T47D (cell line): ENCODE measurements at places on chromosomes 16 and 17.
A peak's percentile ranks its signal among the peaks of the same experiment; 100 is the strongest.

DNA sequence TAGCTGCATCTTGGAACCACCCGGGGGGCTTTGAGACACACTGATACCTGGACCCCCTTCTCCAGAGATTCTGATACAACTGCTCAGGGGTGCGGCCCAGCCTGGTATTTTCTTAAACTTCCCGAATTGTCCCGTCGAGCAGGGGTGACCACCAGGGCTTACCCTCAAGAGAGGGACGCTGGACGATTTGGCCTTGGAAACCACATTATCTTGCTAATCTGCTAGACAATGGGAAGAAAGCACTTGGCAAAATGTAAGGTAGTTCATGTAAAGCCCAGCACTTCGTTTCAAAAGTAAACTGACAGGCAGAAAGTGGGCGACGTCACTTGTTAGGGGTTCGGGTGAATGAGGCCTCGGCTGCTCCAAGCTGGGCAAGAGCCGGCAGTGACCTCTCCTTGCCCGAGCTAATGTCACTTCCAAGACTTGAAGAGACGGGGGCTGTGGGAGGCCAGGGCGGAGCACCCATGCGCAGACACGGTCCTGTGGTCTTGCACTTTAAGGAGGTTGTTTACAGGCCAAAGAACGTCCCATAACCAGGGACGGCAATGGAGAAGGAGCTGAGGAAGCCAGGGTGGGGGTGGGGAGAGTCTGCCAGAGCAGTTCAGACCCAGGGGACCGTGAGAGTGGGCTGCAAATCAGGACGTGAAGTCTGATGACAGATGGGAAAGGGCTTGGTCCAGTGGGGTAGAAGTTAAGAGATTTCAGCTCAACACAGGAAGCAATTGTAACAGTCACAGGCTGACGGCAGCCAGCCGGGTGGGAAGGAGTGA, 152.7 kb upstream of the GSE1 start:
- peak; percentile 74 for DNase-seq

DNA sequence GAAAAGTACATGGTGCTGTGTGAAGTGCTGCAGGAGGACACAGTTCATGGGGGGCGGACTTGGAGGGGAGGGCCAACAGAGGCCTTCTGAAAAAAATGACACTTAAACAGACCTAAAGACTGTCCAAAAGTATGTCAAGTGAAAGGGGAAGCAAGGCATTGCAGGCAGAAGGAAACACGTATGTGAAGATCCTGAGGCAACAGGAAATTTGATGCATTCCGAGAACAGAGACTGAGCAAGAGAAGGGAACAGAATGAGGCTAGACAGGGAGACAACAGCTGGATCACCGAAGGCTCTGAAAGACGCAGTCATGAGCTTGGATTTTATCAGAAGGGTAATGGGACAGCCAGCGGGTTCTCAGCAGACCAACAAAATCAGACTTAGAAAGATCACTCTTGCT, 1.1 kb downstream of the IFT20 start:
- no peak for DNase-seq

DNA sequence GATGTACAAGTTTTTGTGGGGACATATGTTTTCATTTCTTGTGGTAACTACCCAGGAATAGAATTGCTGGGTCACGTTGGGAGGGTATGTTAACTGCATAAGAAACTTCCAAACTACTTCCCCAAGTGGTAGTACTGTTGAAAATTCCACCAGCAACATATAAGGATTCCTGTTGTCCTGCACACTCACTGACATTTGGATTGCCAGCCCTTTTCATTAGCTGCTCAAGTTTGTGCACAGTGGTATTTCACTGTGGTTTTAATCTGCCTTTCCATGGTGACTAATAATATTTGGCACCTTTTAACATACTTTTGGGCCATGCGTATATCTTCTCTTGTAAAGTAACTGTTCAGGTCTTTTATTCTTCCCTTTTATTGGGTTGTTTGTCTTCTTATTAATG, 103.3 kb downstream of the GNAO1 start:
- DNase-seq = no peak

- DNase-seq = no peak
Observed at GRCh38 chr16:13803974-13804373, 116.0 kb upstream of the ERCC4 start.

GRCh38 chr16:47880653-47881052, 275.1 kb downstream of the ABCC12 start:
- no peak for DNase-seq

DNA sequence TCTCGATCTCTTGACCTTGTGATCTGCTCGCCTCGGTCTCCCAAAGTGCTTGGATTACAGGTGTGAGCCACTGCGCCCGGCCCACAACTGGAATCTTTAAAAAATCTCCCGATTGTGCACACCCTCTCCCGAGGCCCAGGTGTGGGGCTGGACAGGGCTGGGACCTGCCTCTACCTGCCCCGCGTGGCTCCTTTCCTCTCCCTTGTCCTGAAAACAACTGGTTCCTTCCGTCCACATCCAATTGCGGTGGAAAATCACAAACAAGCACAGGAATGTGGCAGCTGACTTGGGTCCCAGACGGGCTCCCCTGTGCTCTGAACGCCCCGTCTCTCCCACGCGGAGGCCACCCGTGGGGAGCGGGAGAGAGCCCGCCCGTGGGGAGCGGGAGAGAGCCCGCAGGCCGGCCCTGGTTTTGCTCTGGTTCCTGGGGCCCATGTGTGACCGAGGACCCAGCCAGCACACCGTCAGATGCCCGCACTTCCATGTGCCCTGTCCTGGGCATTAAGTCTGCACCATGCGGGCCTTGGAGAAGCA, 3.0 kb upstream of the TMEM204 start:
- no peak for DNase-seq

DNA sequence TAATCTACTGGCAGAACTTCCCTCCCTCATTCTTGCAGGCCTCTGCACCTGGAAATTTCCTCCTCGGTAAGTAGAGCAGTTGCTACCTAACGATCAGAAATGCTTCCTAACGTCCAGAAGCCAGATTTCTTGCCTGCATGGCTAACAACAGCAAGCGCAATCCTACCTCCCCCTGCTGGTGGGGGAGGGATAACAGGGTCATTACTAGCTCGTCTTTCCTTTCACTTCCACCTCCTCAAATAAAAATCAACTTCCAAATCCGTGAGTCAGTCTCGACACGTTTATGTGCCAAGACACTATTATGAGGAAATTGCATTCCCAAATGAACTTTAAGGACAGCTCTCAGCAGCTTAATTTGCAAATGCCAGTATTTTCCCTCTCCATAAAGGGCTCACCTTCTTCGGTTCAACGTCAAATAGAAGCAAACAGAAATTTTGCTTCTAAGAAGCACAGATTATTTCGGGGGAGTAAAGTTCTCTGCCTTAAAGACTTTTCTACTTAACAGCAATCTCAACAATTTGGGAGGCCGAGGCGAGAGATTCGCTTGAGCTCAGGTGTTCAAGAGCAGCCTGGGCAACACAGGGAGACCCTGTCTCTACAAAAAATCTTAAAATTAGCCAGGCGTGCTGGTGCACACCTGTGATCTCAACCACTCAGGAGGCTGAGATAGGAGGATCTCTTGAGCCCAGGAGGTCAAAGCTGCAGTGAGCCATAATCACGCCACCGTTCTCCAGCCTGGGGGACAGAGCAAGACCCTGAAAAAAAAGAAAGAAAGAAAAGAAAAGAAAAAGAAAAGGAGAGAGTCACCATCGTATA, 188.6 kb upstream of the PSMD7 start:
- peak; percentile 87 for DNase-seq

DNA sequence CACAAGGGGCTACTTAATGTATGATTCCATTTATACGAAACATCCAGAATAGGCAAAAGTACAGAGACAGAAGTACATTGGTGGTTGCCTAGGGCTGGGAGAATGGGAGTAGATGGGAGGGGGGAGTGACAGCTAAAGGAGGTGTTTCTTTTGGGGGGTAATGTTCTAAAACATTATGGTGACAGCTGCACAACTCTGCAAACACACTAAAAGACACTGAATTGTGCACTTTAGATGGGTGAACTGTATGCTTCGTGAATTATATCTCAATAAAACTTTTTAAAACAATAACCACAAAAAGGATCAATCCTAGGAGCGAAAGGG, 661 bp downstream of the LYRM9 start:
- DNase-seq = no peak

GRCh38 chr16:4138713-4139112, 22.5 kb upstream of the ADCY9 start:
- DNase-seq = no peak

DNA sequence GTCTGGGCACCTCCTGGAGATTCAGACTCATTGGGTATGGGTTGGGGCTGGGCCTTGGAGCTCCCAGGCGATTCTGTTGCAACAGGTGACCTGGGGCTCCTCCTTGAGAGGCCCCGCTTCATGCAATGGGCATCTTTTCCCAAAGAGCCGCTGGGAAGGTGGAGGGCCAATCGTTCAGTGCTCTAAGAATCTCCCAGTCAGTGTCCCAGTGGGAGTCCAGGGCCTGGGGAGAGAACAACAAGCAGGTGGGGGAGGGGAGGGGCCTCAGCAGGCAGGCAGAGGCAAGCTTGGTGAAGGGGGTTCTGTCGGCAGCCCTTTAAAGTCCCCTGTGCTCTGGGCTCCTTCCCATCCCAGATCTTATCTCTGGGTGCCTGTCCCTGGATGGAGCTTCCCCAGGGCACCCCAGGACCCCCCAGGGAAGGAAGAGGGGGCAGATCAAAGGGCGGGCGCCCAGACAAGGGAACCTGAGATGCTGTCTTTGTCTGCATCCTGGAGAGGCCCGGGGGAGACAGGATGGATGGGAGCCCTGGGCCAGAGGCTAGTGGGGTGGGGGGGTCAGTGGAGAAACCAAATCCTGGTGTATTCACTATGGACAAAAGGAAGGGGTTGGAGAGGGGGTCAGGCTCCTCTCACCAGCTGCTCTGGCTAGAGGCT, 30.5 kb upstream of the NXPH3 start:
- no peak for DNase-seq

DNA sequence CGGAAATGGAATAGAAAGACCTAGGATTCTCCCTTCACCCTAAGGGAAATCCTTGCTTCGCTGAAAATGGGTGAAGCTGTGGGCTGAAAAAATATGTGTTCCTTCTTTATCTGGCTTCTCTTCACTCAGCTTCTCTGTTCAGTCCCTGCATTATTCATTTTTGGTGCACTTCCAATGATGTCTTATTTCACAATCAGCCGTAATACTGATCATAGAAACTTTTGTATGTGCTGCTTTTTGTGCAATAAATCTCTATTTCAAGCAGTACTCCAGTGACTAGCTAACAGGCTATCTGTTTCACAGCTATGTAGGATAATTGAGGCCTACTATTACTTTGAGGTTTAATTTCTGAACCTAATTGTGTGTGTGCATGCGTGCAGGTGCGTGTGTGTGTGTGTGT, 144.6 kb downstream of the FOXL1 start:
- no peak for DNase-seq

- DNase-seq = no peak
Observed at GRCh38 chr16:16095646-16096045, 127.6 kb downstream of the ABCC6 start.

- DNase-seq = no peak
Observed at GRCh38 chr17:79812353-79813258, 15.7 kb upstream of the CBX8 start.

- no peak for DNase-seq
Observed at GRCh38 chr17:75614006-75614405, 19.2 kb upstream of the SMIM5 start.

- no peak for DNase-seq
Observed at GRCh38 chr16:19542138-19542821, 13.2 kb upstream of the VPS35L start.

GRCh38 chr17:33725675-33726271, 432.7 kb upstream of the ASIC2 start:
- peak; percentile 48 for DNase-seq

GRCh38 chr17:31580706-31581490, 189.4 kb downstream of the RAB11FIP4 start:
- peak; percentile 94 for DNase-seq

DNA sequence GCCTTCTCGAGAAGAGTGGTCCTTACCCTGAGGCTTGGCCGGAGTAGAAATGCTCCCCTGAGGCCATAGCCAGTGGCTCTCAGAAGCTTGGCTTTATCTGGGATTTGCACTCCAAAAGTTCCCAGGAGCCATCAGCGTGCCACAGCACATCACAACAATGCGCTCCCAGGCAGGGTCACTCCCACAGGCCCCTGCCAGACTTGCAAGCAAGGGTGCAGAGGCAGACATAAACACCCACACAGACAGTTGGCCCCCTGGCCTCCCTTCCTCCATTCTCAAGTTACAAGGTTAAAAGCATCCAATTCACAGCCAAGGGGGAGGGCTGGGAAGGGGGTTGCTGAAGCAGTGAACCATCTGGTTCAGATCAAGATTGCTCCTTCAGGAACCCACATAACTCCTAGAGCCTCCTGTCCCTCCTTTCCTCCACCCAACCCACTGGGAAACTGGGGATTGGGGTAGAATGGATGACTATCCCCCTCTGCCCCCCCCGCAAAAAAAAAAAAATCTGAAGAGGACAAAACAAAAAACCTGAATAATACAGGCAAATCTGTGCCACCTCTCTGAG, 1.8 kb downstream of the ST3GAL2 start:
- DNase-seq = no peak

- no peak for DNase-seq
Observed at GRCh38 chr16:31077024-31077423, 2.8 kb downstream of the ZNF646 start.

DNA sequence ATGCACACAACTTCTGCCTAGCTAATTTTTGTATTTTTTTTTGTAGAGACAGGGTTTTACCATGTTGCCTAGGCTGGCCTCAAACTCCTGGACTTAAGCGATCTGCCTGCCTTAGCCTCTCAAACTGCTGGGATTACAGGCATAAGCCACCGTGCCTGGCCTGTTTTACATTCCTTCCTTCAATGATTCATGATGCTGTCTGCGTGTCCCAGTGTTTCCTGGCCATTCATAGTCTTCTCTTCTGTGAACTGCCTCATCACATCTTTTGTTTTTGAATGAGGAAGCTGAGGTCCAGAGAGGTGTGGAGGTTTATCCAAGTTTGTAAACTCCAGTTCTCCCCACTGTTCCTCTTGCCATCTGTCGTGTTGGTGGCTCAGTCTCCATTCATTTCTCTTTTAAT, 64.5 kb upstream of the MED9 start:
- no peak for DNase-seq

DNA sequence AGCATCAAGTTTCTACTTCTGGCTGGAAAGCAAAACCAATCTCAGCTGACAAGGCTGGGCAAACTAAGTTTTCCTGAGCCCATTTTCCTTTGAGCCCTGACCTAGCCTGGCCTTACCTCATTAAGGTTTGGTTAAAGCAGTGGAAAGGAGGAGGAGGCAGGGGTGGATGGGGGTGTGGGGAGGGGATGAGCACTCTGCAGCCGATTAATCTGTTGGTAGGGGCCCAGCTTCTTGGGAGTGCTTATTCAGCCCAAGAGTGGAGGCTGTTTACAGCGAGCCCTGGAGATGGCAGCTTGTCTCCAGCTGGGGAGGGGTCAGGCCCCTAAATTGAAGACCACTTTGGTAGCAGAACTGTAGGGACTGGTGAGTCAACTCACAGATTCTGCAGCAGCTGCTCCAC, 12.0 kb downstream of the SMCR8 start:
- DNase-seq = no peak

DNA sequence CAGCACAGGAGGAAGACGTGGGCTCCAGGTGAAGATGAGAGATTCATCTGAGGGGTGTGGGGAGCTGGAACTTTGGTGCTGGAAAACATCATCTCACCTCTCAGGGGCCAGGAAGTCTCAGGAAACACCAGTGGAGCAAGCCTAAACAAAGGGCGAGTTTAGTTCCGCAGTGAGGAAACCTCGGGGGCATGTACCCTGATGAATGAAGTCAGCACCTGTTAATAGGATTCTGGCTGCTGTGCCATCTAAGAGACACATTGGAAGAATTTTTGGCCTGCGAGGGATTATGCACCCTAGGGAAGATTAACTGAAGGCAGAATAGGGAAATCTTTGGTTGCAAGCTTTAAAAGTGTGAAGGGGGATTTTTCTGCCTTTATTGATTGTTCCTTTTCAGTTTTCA, 94.7 kb upstream of the CACNG5 start:
- DNase-seq = no peak
